Body of pancreas (tissue), 4 donors: ENCODE measurements at places on chromosomes 7 and 10.

DNA sequence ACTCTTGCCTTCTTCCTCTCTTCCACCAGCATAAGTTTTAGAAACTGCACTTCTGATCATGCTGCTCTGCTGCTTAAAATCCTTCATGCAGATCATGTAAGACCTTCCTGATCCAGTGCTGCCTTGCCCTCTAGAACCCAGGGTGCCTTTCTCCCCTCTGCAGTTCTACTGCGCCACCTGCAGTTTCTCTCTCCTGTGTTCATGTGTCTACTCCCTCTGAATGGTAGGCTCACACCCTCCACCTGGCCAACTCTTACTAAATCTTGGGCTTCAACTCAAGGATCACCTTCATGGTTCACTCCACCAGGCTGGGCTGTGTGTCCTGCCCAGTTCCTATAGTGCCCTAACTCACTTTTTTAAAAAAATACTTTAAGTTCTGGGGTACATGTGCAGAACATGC lies 174.6 kb upstream of the ITGB1 start:
- no peak for DNase-seq

- DNase-seq: no peak
These were observed 100.9 kb downstream of the VSTM2A start for GRCh38 chr7:54643064-54643463.

DNA sequence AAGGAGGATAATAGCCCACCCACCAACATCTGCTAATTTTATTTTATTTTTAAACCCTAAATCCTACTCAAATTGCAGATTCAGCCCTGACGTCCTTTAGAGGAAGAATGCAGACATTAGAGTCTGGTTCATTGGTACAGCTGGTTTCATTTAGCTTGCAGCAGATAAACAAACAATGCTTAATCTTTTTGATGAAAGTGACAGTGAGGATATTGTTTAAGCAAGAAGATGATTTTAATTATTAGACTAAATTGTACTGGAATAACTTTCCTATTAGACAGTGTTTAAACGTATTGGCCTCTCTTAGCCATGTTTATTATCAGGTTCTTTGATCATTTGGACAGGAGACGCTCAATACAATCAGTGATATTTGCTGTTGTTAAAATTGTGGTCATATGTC lies 164.8 kb downstream of the CDK14 start:
- no peak for DNase-seq

- no peak for DNase-seq
These were observed 1050.9 kb upstream of the C7orf33 start for GRCh38 chr7:147539685-147540084.
